Hematopoietic multipotent progenitor cell treated with erythropoietin and hydrocortisone succinate and interleukin-3 and kit ligand, for 15 days (in vitro differentiated cells): ENCODE measurements at places on chromosomes 1 and 21.

DNA sequence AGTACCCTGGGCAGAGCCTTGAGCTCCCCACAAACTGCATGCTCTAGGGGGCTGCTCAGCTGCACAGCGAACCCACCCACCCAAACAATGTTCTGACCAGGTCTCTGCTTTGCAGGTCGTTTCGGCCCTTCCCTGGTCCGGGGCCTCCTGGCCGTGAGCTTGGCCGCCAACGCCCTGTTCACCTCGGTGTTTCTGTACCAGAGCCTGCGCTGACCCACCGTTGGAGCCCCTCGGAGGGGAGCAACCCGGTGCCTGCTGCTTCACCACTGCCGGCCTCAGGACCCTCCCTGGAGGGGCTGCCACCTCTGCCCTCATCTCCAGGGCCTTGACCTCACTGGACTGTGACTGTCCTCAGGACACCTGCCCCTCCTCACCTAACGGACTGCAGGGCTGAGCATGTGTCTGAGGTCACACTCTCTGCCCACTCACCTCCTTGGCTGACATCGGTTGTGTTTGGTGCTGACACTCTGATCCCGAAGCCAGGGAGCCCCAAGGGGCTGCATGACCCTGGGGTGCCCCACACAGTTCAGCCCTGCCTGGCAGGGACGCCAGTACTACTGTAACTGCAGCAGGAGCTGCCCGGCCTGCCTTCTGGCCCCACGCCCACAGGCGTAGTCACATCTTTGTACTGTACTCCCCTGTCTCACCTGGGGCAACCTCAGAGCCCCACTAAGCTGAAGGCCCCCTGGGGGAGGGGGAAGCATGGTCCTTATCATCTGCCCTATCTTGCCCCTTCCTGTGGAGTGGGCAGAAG, 24.3 kb downstream of the TMEM201 start:
- DNase-seq: no peak

GRCh38 chr1:2628191-2628932, 4.5 kb downstream of the MMEL1 start:
- no peak for DNase-seq

GRCh38 chr21:34135330-34135729, 62.0 kb downstream of the MRPS6 start:
- DNase-seq: no peak

- no peak for DNase-seq
These were observed 17.6 kb downstream of the NFASC start for GRCh38 chr1:204888294-204888693.

DNA sequence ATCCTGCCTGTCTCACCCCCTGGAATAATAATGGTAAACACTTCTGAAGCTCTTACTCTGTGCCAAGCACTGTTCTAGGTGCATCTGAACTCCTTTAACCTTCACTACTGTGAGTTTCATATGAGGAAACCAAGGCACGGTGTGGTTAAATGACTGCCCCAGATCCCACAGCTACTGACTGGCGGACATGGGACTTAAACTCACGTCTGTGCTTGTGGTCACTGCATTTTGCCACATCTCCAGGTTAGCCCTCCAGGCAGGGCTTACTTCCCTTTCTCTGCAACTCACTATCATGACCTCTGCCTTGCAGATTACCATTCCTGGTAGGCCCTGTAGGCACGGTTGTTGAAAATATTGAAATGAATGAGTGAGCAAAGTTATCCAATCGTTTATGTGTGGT, 83.4 kb downstream of the ADSS2 start:
- no peak for DNase-seq

GRCh38 chr1:56295949-56296929, 283.1 kb downstream of the PLPP3 start:
- no peak for DNase-seq

DNA sequence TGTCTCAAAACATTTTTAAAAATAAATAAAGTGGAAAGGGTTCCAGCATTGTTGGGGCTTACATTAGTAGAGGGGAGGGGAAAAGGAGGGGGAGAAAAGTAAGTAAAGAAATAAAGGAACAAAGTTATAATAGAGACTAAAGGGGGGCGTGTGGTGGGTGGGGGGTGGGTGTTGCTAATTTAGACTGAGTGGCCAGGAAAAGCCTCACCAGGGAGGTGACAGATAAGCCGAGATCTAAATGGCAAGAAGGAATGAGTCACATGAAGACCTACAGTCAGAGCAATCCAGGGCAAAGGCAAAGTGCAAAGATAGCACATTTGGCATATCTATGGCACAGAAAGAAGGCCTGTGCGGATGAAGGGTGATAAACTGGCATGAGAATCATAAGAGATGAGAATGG, 7.5 kb downstream of the MPL start:
- DNase-seq: peak; percentile 74

GRCh38 chr1:62727656-62728407, 39.6 kb upstream of the DOCK7 start:
- DNase-seq: no peak

GRCh38 chr1:33455539-33456501, 16.6 kb upstream of the ZSCAN20 start:
- no peak for DNase-seq

- DNase-seq: no peak
These were observed 11.5 kb upstream of the AIM2 start for GRCh38 chr1:159088050-159088449.

DNA sequence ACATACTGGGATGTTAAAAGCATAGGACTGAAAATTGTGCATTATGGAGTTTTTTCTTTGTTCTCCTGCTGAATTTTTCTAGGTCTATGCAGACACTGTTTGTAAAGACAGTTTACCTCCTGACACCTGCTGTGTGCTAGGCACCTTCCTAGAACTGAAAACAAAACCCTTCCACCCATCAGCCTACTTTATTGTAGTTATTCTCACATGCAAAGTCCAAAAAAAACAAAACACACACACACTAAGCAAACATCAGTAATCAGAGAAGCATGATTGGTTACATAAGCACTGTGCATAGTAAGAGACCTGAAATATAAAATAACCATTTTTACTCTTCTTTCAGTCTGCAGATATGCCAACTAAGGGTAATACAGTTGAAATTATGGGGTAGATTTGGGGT, 195.1 kb downstream of the CRB1 start:
- no peak for DNase-seq

DNA sequence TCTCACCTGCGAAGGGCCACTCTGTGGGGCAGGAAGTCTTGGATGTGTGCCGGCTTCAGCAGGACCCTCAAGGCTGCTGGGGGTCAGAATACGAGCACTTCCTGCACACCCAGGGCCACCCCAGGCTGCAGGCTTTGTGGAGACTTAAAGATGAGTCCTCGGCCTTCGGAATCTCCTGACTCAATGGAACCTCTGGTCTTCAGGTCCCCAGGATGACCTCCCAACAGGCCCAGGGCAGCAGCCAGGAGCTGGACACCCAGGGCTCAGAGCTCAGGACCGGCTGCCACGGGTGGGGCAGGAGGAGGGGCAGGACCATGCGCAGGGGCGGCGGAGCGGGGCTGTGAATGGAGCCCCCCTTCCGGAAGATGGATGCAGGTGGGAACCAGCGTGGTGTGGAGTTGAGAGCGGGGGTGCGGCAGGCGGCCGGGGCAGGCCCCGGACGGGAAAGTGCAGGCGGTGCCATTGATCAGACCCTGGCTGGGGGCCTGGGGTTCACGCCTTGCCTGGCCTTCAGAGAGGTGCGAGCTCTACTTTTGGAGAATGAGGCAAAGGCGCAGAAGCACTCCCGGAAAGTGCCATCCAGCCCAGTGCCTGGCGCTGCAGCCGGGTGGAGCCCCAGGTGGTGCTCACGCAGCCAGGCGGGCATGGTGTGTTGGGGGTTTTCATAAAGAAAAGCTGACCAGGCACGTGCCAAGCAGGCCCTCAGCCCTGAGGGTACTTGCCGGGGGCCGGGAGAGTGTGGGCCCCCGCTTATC, 10.4 kb downstream of the COL18A1 start:
- DNase-seq: no peak

GRCh38 chr1:221841251-221841982, 99.5 kb upstream of the DUSP10 start:
- no peak for DNase-seq

GRCh38 chr1:11134251-11134897, 34.7 kb upstream of the EXOSC10 start:
- no peak for DNase-seq

GRCh38 chr1:109794319-109795132, 30.8 kb upstream of the EPS8L3 start:
- DNase-seq: peak; percentile 17

DNA sequence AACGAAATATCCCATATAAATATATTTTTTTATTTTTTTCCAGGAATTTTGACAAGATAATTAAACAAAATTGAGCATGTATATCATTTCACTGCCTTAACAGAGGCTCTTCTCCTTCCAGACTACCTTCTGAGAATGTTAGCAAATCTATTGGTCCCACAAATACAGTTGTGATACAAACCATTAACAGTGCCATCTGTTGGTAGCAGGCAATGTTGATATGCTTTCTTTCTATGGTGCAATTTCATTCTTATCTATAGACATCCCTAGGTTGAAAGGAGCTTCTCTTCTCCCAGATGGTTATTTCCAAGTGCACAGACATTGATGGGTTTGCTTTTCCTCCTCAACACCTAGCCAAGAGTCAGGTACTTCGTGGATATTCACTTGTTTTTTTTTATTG, 303.6 kb downstream of the USH2A start:
- no peak for DNase-seq

DNA sequence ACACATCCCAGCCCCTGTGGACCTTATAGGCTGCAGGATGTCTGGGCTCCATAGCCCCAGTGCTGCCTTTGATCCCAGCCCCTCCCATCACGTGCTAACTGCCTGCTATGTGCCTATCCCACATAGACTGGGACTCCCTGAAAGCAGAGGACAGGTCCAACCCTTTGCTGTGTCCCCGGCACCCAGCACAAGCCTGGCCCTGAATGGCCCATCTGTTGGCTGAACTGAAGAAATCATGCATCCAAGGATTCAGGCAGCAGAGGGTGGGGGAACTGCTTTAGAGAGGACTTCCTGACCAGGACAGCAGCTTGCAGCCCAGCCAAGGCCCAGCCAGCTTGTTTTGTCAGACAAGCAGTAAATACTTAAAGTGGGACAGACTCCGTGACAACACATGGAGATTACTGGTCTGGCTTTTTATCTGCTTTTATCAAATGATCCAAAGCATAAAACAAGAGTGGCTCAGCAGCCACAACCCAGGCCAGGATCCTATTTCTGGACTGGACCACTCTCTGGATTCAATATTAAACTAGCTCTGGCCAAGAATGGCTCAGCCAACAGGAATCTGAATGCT, 69.3 kb downstream of the GLIS1 start:
- no peak for DNase-seq
